ENCODE measurements at places on chromosomes 3 and 15.
A peak's percentile ranks its signal among the peaks of the same experiment; 100 is the strongest.

- no peak for DNase-seq
Observed at GRCh38 chr3:147887797-147888196, 478.6 kb downstream of the ZIC1 start.

GRCh38 chr15:49741712-49742111 is 120.9 kb downstream of the DTWD1 start:
- DNase-seq = no peak

DNA sequence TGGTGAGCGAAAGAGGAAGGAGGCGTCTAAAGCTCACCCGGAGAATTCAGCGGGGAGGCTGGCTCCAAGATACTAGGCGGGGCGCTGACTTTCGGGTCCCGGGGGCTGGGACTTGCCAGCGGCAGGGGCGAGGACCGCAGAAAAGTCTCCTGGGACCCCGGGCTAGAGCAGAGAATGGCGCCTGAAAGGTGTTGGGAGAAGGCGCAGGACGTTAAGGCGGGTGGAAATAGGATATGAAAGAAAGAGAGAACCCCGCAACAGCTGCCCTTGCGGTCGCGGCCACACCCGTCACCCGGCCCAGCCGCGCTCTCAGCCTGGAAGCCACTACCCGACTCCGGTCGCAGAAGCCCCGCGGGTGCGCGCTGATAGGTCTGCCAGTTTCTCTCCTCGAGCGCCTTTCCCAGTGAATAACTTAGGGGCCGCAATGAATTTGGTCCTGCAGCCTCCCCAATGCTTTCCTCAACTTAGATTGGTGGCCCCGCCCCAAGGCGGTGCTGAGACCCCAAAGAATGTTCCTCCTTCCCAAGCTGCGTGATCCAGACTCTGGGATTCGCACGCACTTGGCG is 604 bp downstream of the LTK start:
- peak; percentile 60 for DNase-seq

- no peak for DNase-seq
Observed at GRCh38 chr15:101158166-101159095, 93.4 kb downstream of the CHSY1 start.

- no peak for DNase-seq
Observed at GRCh38 chr3:29618395-29619282, 337.8 kb downstream of the RBMS3 start.

DNA sequence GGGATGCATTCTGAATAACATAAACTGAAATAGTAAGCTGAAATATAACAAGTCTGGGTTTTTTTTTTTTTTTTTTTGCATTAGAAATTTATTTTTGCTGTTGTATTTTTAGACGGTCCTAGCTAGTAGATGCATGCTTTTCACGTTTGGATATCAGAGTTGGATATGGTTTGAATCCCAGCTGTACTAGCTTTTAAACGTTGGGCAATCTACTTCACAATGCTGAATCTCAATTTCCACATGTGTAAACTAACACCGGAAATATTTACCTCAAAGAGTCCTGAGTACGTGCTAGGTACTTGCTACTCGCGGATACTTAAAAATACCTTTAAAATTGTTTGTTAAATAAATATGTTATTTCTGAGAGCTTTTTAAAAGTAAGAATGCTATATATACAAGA is 139.8 kb downstream of the BBX start:
- DNase-seq = no peak

- DNase-seq = no peak
Observed at GRCh38 chr3:157225001-157225400, 65.1 kb upstream of the CCNL1 start.

DNA sequence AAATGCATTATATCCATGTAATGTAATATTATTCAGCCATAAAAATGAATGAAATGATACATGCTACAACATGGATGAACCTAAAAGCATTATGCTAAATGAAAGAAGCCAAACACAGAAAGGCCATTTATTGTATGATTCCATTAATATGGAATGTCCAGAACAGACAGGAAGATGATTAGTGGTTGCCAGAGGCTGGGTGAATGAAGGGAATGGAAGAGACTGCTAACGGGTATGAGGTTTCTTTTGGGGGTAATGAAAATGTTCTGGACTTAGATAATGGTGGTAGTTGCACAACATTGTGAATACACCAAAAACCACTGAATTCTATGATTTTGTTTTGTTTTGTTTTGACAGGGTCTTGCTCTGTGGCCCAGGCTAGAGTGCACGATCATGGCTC is 61.6 kb upstream of the MAP4 start:
- no peak for DNase-seq

DNA sequence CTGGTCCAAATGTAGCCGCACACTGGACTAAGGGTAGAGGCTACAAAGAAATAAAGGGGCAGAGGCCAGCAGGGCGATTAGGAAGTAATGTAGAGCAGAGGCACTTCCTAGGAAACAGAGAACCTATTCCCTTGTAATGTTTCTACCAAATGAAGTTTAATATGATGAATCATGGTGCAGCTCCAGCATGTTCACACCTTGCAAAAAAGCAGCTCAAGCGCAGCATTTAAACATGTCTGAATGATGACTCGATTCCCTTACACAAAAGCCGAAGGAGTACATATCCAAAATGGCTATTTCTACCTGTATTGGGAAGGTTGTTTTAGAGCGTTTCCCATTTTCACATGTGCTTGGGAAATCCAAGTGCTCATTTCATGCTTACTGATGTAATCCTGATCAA is 204.8 kb downstream of the MECOM start:
- DNase-seq = no peak

GRCh38 chr3:37991109-37991508 is 523 bp downstream of the VILL start:
- no peak for DNase-seq

DNA sequence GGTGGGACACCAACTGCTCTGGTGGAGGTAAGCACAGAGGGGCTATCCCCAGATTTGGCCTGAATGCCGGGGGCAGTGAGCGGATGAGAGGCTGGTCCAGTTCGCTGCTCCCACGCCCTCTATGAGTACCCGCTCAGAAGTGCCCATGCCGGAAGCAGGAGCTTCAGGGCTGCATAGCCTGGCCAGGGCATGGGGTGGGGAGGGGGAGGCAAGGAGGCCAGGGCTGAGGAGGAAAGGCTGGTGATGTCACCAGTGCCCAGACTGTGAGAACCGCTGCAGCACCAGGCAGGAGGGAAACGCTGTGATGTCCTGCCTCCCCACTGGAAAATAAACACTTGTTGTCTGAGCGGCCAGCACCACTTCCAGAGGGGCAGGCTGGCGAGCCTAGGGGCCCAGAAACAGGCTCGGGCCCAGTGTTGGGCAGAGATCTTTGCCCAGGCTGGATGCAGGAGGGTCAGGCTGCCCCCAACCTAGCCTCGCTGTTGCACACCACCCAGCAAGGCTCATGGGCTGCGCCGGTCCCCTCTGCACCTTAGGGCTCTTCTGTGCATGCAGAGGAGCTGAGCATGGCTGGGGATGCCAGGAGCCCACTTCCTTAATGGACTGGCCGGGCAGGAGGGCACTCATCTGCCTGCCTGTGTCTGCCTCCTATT is 10.9 kb upstream of the DLL4 start:
- DNase-seq = no peak

- DNase-seq = peak; percentile 22
Observed at GRCh38 chr15:91456251-91456718, 356.2 kb downstream of the SV2B start.

GRCh38 chr3:153268564-153269279 is 106.7 kb downstream of the RAP2B start:
- no peak for DNase-seq

- no peak for DNase-seq
Observed at GRCh38 chr3:182597621-182598041, 195.7 kb upstream of the ATP11B start.

GRCh38 chr15:26943866-26944265 is 27.1 kb upstream of the GABRG3 start:
- DNase-seq = no peak

GRCh38 chr15:58074452-58074851 is 8.9 kb upstream of the ALDH1A2 start:
- no peak for DNase-seq

DNA sequence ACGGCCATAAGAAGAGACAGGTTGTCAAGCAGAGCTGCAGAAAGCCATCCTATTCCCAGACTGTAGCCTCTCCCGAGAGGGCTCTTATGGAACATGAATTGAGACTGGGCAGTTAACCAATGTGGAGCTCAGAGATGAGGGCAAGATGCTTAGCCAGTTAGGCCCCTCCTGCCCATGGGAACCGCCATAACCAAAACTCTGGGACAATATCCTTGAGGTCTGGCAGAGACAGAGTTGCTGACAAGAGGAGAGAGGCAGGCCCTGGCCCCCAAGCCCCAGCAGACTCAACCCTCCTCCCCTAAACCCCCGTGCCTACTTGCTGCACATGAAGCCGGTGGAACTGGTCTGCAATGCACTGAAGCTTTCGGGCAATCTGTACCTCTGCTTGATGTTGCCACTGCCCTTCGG is 4.8 kb downstream of the BMF start:
- no peak for DNase-seq

GRCh38 chr3:159781867-159782266 is 206.8 kb upstream of the IL12A start:
- no peak for DNase-seq

GRCh38 chr3:154191520-154191919 is 70.3 kb downstream of the ARHGEF26 start:
- no peak for DNase-seq

DNA sequence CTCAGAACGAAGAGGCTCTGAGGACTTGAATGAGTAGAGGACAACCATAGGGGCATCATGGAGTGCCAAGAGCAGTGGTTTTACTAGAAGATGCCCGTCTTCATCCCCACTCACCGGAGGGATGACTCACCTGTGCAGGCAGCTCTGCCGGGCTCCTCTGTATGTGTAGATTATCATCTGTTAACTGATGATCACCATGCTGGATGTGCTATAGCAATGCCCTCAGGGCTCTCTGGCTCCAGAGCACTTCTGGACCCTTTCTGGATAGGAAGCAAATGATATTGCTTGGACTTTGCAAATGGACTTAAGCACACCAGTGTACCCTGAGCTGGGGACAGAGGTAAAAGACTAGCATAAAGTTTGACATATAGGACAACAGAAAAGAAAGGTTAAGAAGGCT is 10.2 kb upstream of the TGFBR2 start:
- DNase-seq = no peak

- DNase-seq = no peak
Observed at GRCh38 chr3:67362686-67363085, 291.7 kb downstream of the SUCLG2 start.

- no peak for DNase-seq
Observed at GRCh38 chr3:99781761-99782160, 35.9 kb upstream of the CMSS1 start.

GRCh38 chr3:53120336-53120735 is 9.9 kb downstream of the RFT1 start:
- DNase-seq = no peak

GRCh38 chr15:80070840-80071239 is 11.4 kb downstream of the ZFAND6 start:
- DNase-seq = peak; percentile 61

DNA sequence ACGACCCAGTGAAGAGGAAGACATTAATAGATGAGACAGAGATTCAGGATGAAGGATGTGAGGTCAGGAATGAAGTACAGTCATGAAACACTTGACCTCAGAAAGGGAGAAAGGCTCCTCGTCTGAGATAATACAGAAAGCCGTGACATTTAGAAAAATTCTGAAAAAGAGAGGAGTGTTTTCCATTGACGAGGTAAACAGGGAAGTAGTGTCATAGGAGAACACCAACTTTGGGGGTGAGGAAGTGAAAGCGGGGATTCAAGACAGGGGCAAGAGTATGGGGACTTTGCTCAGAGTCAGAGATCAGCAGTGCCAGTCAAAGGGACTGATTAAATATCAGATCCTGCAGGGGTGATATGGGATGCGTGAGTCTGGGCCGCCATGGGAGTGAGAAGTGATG is 160.9 kb downstream of the PLCL2 start:
- no peak for DNase-seq

GRCh38 chr3:186526256-186526606 is 17.9 kb downstream of the CRYGS start:
- no peak for DNase-seq

- DNase-seq = no peak
Observed at GRCh38 chr3:183714622-183715021, 17.0 kb downstream of the YEATS2 start.

GRCh38 chr3:42851228-42851834 is 24.3 kb downstream of the CYP8B1 start:
- DNase-seq = no peak

- DNase-seq = no peak
Observed at GRCh38 chr3:12921736-12922135, 80.4 kb upstream of the RPL32 start.

DNA sequence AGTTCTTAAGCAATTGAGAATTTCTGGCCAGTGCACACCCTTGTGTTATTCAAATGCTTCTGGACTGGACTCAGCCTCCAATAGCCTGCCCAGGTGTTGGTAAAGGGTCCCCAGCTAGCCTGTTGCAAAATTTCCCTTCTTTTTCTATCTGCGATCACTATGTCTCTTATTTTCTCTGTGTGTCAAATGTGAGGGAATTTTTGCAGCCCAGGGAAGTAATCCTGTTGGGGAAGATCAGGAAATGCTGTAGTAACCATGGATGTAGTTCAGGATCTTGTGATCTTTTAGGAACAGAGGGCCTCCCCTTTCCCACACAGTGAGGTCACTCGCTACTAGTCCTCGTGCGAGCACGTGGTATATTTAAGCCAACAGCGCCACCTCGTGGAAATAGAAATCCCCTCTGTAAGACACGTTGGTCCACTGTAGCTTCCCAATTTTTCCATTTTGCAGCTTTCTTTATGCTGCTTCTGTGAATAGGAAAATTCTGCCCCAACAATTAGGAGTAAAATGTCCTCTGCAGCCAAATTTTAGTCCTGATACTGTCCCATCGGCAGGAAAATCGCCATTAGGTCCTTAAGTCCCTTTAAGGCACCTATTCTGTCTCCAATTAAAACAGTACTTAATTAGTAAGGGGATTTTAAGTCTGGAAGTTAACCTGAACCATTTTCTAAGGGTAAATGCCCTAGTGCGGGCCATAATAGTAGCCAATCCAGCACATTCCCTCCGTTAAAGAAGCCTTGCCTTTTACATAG is 4.0 kb upstream of the SMCO1 start:
- peak; percentile 79 for DNase-seq

- DNase-seq = peak; percentile 72
Observed at GRCh38 chr3:122392868-122393844, 9.2 kb downstream of the FAM162A start.

DNA sequence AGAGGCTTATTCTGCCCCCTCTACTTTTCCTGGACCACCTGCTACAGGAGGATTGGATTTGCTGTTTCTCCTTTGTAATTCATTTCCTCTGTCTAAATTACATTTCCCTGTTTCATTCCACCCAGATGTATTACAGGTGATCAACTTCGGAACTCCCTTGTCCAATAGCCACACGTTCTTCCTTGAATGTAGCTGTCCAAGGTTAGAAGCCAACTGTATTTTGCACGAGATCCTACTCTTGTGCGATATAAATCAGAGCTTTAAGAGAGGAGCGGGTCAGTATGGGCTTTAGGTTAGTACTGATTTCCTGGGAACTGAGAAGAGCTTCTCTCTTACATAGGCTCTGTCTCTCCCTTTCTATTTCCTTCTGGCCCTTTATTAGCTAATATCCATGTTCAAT is 20.5 kb downstream of the GJD2 start:
- DNase-seq = no peak

- no peak for DNase-seq
Observed at GRCh38 chr15:29122506-29122905, 147.1 kb downstream of the NSMCE3 start.
